ENCODE measurements at places on chromosomes 2 and 18.

- no peak for DNase-seq
These were observed 17.3 kb downstream of the PIK3C3 start for GRCh38 chr18:41972067-41972925.

GRCh38 chr2:9570182-9571060 is 14.8 kb upstream of the ADAM17 start:
- DNase-seq = no peak

- DNase-seq = no peak
These were observed 90.6 kb downstream of the FEZ2 start for GRCh38 chr2:36507408-36507812.

DNA sequence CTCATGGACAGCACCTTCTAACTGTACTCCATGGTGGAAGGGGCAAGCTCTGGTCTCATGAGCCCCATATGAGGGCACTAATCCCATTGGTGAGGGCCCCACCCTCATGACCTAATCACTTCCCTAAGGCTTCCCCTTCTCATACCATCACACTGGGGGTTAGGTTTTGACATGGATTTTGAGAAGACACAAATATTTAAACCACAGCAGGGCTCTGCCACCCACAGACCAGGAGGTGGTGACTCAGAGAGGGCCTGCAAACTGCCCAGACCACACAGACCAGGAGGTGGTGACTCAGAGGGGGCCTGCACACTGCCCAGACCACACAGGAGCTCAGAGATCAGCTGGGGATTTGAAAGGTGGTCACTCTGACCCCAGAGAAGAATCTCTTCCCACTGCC is 222.0 kb downstream of the KLHL29 start:
- DNase-seq = no peak

GRCh38 chr18:51857989-51858388 is 482.0 kb upstream of the DCC start:
- no peak for DNase-seq

- no peak for DNase-seq
These were observed 45.1 kb downstream of the DPYSL5 start for GRCh38 chr2:26892922-26893524.

- DNase-seq = no peak
These were observed 13.9 kb upstream of the MBD2 start for GRCh38 chr18:54238173-54238936.

- DNase-seq = no peak
These were observed 54.9 kb downstream of the CERKL start for GRCh38 chr2:181602017-181602416.

GRCh38 chr18:317618-318017 is 49.8 kb upstream of the THOC1 start:
- no peak for DNase-seq

GRCh38 chr2:231680992-231681852 is 27.1 kb upstream of the PTMA start:
- DNase-seq = no peak

- DNase-seq = no peak
These were observed 298.3 kb downstream of the RBM43 start for GRCh38 chr2:150963336-150963735.
